ENCODE measurements at places on chromosomes 16 and 17.

DNA sequence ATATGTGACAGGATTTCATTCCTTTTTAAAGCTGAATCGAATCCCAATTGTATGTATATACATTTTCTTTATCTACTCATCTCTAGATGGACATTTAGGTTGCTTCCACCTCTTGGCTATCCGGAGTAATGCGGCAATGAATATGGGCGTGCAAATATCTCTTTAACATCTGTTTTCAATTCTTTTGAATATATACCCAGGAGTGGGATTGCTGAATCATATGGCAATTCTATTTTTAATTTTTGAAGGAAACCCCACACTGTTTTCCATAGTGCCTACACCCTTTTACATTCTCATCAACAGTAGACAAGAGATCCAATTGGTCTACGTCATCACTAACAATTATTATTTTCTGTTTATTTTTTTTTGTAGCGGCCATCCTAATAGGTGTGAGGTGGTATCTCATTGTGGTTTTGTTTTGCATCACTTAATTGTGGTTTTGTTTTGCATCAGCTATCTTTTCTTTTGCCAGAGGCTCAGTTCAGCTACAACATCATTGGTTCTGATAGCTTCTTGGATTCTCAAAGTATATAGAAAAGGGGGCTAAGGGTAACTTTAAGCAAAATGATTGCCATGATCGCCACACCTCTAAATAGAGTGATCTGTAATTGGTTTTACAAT, 25.6 kb upstream of the MAP2K6 start:
- no peak for DNase-seq

DNA sequence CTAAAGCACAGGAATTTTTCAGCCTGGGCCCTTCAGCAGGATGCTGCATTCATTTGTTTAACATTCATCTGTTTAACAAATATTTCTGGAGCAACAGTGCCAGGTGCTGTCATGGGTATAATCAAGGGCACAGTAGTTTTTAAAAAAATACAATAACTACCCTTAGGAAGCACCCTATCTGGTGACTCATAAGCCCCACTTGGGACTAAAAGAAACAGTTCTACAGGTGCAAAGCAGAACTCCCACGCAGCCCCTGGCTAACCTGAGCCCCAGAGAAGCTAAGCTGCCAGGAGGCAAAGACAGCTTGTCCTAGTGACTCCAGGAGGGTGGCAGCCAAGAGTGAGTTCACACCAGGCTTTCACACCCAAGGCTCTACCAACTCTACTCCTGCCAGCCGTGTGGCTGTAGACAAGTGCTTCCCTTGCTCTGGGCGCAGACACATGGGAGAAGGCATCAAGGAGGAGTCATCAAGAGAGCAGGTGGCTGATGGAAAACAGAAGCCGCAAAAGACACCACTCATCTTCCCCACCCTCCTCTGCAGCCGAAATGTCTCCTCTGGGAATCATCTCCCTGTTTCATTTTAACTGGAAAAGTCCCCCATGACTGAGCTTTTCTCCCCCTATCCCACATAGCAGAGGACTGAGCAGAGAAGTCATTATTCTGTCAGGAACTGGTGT, 14.4 kb downstream of the CUEDC1 start:
- no peak for DNase-seq

- DNase-seq = no peak
Measured at GRCh38 chr17:14762736-14763479, 462.0 kb downstream of the HS3ST3B1 start.

DNA sequence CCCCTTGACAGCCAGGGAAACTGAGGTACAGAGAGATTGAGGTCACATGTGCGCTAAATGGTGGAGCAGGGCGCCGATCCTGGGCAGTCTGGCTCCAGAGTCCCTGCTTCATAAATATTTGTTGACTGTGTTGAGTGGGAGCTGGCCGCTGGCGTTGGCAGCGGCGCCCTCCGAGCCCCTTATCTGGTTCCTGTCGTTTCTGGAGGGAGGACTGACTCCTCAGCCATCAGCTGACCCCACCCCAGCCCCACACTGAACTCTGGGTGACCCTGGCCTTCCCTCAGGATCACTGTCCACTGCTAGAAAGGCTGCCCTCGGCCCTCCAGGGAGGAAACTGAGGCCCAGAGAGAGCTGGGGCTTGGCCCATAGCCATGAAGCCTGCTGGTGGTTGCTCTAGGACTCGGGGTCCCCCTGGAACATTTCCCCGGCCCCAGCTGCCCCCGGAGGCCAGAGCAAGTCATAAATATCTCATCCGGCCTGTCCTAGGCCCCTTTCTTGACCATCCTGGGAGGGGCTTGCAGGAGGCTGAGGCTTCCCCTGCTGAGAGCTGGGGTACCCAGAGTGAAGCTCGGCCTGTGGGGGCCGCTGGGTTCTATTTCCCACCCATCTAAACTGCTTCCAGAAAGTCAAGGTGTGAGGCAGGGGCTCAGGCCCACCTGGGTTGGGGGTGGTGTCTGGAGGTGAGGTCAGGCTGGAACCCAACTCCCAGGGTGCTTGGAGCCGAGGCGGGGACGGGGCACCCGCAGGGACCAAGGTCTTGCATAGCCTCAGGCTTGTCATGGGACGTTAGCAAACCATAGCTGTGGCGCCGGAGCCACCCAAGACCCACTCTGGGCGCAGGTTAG, 51.7 kb upstream of the GSE1 start:
- no peak for DNase-seq

DNA sequence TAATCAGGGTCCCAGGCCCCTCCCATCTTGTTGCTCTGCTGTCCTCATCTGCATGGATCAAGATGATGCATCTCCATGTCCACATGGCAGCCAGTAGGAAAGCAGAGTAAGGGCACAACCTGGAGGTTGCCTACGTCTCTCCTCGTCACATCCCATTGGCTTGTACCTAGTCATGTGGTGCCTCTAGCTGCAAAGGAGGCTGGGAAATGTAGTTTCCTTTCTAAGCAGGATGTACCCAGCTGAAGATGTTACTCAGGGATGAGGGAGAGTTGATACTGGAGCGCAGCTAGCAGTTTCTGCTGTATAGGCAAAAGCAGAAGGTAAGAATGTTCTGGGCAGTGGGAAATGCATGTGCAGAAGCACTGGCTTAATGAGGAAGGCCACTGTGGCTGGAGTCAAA, 20.8 kb downstream of the ABCC1 start:
- no peak for DNase-seq

DNA sequence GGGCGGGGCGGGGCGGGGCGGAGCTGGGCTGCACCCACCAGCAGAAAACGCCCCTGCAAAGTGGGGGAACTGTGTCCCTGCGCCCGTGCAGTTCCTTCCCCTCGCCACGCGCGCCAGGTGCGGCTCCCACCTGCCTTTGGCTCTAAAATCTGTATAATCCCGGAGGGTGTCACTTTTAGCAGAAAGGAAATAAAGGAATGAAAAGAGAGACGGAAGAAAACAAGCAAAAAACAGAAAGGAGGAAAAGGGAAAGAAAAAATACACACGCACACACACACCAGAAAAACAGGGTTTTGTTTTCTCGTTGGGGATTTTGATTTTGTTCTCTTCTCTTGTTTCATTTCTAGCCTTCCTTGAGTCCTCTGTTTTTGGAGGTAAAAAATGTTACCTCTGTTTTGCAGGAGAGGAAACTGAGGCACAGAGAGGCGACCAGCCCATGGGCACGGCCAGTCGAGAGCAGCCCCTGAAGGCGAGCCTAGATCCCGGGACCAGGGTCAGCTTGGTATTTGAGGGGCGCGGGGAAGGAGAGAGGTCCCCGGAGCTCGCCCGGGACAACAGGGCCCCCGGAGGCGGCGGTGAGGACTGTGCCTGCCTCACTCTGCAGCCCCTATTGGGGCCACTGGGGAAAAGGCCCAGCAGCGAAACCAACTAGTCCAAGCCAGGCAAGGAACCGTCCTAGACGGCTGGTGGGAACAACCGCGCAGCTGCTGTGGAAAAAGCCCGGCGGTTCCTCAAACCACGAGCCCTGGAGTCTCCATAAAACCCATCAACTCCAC, 594 bp upstream of the CARHSP1 start:
- DNase-seq = no peak

- DNase-seq = no peak
Measured at GRCh38 chr16:50067290-50067853, 1.6 kb downstream of the HEATR3 start.

DNA sequence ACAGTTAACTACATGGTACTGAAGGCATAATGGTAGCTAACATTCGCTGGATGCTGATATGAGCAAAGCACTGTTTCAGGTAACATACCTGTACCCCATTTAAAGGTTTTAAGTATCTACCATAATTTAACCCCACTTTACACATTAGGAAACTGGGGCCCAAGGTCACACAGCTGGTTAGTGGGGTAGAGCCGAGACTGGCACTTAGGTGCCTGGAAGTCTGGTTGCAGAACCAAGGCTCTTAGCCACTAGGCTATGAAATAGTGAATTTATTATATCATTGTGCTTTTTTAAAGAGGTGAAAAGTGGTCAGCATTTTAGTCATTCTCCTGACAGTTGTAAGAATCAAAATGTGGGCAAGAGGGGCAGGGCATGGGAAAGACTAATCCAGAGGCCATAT, 25.2 kb downstream of the SIAH1 start:
- no peak for DNase-seq

DNA sequence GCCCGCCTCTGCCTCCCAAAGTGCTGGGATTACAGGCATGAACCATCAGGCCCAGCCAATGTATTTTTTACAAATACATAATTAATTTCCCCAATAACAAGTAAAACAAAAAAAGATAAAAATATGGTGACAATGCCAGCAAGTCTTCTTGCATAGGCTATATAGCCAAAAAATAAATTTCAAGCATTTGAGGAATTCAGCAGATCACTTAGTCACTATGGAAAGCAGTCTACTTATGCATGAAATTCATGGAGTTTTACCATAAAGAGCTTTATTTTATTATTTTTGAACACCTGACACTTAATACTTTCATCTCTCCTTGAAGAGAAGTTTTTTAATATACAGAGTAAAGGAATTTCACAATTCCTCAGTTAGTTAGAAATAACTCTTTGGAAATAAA, 56.4 kb downstream of the BRIP1 start:
- no peak for DNase-seq

DNA sequence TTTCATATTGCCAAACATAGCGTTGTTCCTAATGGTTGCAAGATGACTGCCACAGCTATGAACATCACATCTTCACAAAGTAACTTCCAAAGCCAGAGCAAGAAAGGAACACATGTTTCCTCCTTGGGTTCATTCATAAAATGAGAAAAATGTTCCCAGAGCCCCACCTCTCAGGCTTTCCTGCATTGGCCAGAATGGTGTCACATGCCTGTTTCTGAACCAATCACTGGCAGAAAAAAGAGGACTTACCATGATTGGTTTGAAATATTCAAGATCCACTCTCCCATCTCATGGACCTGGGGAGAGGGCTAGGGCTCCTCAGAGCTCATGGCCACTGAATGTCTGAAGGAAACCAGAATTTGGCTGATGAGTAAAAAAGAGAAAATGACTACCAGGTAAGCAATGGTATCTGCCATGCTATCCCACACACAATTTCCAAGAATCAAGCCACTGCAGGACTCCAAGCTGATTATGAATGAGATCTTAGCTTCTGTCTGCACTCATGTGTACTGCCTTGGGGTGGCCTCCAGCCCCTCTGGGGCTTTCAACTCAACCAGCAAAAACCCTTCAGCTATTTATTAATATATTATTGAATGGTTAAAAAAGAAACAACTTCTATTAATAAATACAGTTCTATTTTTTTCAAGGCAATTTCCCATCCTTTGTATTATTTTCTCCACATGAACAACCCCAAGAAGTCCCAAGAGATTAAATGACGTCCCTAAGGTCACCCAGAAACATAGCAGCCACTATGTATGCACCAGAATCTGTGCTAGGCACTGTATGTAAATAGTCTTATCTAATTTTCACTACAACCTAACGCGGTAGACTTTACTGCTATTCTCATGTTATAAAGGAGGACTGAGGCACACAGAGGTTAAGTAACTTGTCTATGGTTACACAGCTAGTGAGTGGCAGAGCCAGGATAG, 61.4 kb upstream of the TMC5 start:
- DNase-seq = no peak

- no peak for DNase-seq
Measured at GRCh38 chr16:49932946-49933345, 77.0 kb upstream of the ZNF423 start.

DNA sequence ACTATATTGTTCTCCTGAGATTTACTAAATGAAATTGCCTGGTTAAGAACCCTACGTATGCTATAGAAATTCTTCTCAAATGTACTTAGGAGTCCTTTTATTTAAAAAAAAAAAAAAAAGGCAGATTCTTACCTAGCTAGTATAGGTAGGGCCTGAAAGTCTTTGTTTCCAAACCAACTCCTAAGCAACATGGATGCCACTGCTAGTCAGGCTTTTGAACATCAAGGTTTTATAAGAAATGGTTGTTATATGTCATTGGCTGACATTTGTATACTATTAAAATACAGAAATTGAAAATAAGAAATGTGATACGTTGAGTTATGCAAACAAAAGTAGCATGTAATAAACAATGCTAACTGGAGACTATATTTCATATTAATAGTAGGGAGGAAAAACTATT, 1.2 kb downstream of the EVI2A start:
- no peak for DNase-seq

GRCh38 chr16:56574625-56575024, 9.8 kb downstream of the MT4 start:
- DNase-seq = no peak

GRCh38 chr17:4357671-4358070, 8.8 kb downstream of the UBE2G1 start:
- DNase-seq = no peak

DNA sequence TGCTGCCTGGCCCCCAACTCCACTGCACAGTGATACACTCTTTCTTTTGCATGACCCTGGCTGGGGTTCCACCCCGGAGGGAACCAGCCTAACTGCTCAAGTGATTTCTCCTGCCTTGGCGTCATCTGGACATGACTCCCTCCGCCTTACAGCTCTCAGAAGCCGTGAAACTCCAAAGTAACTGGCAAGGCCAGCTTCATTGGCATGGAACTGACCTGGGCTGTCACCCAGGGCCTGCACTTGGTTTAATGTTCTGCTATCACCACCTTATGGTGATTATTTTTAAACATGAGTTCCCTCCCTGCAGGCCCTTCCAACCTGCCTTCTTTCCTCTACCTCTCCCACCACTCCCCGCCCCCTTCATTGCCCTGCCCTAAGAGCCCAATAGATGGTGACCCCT, 139.7 kb upstream of the CDH5 start:
- DNase-seq = no peak

DNA sequence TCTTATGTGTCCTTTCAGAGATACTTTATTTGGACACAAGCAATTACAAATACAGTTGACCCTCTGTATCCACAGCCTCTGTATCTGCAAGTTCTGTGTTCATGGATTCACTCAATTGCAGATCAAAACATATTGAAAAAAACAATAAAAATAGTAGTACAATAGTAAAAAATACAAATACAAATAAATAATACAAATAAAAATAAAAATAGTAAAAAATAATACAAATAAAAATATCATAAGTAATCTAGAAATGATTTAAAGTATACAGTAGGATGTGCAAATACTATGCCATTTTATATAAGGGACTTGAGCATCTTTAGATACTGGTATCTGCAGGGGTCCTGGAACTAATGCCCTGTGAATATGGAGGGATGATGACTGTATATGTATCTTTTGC, 47.4 kb upstream of the WSB1 start:
- DNase-seq = no peak

Measured in left renal cortex interstitium (tissue), 4 donors.